ENCODE measurements at places on chromosomes 11 and 22. TPM values are rescaled to one million over a fixed set of nuclear protein-coding genes. Genes with fewer than 3 reads are reported as not detected.

The PAMR1 gene
- total RNA-seq: 0.84 TPM

The DNAJB7 gene
- not detected for total RNA-seq

DNA sequence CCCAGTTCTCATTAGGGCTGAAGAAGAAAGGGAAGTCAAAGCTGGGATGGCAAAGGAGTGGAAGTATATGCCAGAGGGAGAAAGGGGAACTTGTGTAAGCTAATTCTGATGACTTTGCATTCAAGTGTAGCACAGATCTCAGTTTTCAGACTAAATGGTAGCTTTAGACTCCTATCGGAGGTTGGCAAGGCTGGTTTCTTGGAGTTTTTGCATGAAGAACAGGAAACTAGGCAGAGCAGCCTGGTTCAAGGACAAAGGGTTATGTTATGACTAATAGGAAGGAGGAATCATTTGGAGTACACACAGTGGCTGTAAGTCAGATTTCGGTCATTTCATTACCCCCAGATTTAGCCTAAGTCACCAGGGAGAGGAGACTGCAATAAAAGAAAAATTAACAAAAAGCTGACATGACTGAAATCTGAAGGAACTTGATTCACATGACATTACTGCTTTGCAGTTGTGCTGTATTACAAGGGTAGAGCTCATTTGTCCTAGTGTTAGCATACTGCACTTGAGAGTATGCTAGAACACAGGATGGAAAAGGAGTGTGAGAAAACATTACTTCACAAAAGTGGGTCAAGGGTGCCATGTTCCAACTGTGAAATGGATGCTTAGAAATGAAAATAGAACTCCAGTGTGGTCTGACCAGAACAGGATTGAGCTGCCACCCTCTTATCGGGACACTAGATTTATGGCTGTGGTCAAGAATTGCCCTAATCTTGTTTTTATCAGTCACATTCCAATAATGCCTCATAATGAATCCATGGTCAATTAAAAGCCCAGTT, 23.6 kb downstream of the ADM start:
- DNase-seq: no peak

- no peak for DNase-seq
Measured at GRCh38 chr11:94152678-94153065, 24.0 kb downstream of the PANX1 start.

DNA sequence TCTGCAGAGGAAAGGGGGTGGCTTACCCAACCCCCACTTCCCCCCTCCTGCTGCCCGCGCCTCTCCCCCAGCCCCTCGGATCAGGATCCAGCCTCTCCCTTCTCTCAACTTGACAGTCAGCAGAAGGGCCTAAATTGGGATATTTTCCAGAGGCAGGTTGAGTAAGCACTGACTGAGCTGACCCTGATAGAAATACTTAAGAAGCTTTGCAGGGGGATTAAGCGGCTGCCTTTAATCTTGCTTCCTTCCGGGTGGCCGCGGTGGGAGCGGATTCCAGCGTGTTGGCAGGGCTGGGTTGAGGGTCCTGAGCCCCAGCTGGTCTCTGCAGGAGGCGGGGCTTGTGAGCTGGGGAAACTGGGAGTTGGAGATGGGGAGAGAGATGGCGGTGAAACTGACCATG, 445.2 kb downstream of the NTM start:
- DNase-seq: no peak

DNA sequence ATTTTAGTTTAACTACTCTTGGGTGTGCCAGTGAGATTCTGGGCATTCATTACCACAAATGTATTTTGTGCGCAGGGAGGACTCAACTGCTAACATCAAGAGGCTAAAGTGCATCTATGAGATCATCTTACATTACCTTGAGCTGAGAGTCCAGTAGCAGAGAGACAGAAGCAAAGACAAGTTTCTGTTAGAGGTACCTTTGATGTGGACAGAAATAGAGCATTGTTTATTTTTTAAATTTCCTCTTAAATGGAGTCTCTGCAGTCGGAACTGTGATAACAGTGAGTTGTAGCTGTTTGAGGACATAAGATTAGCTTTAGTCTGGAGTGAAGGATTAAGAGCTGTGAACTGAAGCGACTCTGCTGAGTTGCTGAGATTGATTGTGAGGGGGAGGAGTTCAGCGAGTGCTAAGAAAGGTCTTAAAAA, 297.0 kb downstream of the CADM1 start:
- DNase-seq: no peak

DNA sequence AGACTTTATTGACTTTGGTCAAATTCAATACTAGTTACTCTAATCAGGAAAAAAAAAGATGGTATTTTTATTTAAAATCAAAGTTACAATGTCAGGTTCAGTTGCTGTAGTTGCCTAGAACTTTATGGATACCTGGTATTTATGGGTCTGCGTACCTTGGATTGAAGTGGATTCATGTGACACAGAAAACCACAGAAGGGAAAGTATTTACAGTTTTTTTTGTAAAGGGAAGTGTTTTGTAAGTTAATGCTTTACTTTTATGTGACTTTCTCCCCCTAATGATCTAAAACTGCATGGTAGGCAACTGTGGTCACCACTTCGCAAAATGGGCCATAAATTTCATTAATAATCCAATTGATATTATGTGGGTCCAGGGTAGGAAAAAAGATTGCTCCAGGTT, 65.2 kb upstream of the ADA2 start:
- no peak for DNase-seq

DNA sequence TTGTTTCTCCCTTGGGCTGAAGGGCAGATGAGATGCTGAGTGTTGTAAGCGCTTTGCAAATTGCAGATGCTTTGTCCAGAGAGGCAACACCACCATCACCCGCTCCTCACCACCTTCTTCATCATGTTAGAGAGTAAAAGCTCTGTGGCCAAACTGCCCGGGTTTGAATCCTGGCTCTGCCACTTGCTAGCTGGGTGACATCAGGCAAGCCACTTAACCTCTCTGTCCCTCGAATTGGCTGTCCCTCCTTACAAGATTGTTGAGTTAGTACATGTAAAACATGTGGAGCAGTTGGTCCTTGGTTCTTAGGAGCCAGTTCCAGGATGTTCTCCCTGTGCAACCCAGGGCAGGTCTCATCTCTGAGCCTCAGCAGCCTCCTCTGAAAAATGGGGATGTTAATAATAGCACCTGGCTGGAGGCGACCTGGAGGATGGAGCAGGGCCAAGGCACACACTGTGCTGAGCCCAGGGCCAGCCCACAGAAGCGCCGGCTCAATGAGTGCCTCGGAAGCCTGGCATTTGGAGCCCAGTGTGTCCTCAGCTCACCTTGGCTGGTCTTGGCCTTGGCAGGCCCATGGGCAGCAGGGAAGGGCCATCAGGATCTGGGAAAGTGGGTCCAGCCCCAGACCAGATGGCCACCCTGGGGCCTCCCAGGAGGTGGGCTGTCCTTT, 10.5 kb downstream of the C11orf86 start:
- no peak for DNase-seq

DNA sequence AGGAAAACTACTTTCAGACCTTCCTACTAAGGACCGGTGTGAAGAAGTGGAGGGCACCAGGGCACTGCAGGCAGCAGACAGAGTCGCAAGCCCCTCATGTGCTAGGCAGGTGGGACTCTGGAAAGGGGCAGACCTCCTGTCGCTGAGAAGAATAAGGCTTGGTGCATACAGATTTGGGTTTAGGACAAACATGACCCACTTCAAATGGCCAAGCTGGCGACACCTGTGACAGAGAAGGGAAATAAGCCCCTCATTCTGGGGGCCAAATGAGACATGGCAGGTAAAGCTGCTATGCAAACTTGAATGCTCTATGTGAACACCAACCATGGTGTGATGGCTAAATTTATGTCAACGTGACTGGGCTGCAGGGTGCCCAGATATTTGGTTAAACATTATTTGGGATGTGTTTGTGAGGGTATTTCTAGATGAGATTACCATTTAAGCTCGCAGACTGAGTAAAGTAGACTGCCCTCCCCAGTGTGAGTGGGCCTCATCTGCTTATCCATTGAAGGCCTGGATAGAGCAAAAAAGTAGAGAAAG, 112.4 kb upstream of the PITPNB start:
- no peak for DNase-seq

Data from kidney epithelial cell (primary cell).